ENCODE measurements at places on chromosomes 11 and 22.

- no peak for DNase-seq
Measured at GRCh38 chr11:76762356-76762752, 20.8 kb upstream of the TSKU start.

GRCh38 chr22:49738566-49738965, 89.1 kb downstream of the BRD1 start:
- DNase-seq: no peak

DNA sequence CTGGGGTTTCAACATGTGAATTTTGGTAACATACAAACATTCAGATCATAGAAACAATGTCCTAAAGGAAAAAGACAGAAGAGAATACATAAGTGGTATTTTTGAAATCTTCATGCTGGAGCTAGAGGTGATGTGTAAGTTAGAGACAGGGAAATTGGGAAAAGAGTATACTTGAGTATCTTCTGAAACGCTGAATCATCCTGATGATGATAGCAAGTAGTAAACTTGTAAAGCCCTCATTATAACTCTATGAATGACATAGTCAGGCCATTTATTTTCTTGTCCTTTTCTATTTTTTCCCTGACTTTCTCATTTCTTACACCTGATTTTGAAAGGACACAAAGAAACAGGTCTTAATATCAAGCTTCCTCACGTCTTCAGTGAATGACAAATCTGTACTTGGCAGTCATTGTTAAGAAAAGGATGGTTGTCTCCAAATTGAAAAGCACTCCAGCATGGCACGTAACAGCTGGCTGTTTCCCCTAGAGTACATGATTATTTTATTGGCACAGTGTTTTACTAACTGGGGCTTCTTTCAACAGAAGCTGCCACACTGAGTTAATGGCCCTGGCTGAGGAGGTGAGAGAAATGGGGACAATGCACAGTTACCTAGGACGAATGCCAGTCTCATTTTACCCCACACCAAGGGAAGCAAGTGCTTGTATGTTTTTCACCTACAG, 140.7 kb upstream of the CTSC start:
- no peak for DNase-seq

GRCh38 chr11:84894666-84895065, 732.5 kb downstream of the DLG2 start:
- DNase-seq: no peak

DNA sequence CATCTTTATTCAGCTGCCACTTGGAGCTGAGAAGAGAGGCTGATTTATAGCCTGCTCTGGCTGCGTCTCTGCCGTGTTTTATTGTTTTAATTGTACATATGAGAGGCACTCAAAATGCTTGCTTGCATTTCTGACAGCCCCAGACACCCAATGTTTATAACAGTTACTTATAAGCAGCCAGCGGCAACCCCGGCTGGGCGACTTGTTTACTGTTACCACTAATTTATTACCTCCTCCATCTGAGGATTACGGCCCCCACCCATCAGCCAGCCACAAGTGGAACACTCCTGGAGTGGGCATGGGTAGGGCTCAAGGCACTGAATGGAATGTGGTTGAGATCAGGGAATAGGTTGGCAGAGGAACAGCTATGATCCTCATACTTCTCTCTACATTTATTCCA, 61.2 kb downstream of the CLPB start:
- no peak for DNase-seq

Data from fibroblast of skin of abdomen (primary cell).